Activated effector memory CD4-positive, alpha-beta T cell treated with anti-CD3 and anti-CD28 coated beads, Interleukin-2, amount 50 U/mL, for 16 hours (primary cell): ENCODE measurements at places on chromosomes 13 and 19.

DNA sequence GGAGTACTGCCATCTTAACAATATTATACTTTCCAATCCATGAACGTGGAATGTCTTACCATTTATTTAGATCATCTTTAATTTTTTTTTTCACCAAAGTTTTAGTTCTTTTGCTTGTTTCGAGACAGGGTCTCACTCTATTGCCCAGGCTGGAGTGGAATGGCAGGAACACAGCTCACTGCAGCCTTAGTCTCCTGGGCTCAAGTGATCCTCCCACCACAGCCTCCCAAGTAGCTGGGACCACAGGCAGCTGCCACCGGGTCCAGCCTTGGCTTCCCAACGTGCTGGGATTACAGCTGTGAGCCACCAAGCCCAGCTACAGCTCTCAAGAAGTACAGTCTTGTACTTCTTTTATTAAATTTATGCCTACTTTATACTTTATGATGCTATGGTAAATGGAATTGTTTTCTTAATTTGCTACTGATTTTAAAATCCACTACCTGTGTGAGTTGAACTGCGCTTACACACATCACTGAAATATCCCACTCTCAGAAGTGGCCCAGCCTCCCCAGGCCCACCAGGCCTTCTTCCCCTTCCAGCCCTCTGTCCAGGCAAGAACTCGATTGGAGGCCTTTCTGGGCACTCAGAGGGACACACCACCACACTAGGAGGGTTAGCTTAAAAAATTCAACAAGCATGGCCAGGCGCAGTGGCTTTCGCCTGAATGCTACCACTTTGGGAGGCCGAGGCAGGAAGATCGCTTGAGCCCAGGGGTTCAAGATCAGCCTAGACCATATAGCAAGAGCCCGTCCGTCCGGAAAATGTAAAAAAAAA, 1.0 kb upstream of the PGLS start:
- DNase-seq = no peak

DNA sequence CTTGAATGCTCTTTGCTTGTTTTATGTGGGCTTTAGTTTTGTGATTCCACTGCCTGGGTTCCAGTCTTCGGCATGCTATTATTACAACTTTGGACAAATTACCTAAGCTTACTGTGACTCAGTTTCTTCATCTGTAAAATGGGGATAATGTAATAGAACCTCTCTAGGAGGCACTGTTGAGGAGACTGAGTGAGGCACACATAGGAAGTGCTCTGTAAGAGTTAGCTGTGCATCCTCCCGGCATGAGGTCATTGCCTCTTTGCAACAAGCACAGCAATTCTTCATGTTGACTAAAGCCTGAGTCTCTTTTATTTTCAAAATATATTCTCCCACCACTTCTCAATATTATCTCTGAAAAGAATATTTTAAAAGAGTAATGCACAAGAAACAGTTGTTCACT, 227.4 kb downstream of the DLEU7 start:
- no peak for DNase-seq

DNA sequence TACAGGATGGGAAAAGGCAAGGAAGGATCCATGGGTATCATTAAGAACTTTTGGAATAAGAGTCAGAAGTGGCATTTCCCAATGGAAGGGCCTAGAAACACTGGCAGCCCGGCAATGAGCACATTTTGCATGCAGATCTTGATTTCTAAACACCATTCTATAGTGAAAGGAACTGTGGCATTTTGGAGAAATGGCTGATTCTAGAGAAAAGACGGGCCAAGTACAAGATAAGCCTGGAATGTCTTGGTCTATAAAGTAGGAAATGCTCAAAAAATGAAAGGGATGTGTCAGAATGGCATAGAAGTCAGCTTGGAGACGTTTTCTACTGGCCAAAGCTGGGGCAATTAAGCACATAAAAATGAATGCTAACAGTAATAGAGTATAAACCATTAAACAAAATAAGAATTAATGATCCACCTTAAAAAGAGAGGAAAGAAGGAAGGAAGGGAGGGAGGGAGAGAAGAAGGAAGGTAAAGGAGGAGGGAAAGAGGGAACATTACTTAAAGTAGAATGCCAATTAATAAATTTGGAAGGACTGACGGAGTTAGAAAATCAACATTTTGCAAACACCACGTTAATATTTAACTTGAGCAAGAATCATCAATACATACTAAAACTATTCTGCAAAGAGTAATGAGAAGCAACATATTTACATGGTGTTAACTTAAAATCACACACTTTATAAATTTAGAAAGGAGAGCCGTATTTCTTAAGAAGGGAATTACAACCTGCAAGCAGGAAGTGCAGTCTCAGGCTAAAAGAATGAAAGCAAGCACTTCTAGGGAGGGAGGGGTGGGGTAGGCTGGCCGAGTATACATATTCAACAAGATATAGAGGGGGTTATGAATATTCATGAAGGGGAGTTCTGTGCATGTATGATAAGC, 78.9 kb downstream of the ANKRD10 start:
- no peak for DNase-seq

DNA sequence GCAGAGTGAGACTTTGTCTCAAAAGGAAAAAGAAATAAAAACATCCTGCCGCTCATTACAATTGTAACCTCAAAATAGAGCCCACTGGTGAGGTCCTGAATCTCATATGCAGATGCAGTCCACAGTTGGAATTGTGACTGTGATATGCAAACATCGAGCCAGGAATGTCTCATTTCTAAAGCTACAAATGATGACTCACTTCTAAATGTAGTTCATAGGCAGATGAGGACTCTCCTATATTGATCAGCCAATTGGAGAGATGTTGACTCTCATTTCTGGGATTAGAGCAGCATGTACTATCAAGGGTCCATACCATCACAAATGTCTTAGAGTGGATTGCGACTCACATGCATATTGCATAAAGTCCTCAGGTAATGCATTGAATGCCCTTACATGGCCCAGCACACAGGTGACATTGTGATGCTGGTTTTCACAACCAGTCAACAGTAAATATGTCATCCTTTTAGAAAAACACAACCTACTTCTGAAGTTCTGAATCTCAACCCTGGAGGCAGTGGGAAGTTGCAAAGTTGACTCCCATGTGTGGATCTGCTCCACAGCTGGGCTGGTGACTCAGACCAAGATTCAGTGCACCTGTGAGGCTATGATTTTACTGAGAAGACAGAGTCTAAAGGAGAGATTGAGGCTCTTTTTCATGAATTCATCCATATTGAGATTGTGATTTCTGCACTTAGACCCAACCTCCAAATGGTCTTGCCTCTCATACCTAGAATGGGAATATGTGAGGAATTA, 16.9 kb upstream of the ZNF254 start:
- DNase-seq = no peak

- DNase-seq = no peak
These were observed 145.3 kb downstream of the POSTN start for GRCh38 chr13:37453246-37453645.

GRCh38 chr19:34044021-34044420, 128.3 kb upstream of the LSM14A start:
- no peak for DNase-seq

GRCh38 chr19:46959894-46960556, 59.6 kb upstream of the NPAS1 start:
- no peak for DNase-seq

GRCh38 chr19:919199-920050, 2.3 kb downstream of the KISS1R start:
- peak; percentile 78 for DNase-seq

DNA sequence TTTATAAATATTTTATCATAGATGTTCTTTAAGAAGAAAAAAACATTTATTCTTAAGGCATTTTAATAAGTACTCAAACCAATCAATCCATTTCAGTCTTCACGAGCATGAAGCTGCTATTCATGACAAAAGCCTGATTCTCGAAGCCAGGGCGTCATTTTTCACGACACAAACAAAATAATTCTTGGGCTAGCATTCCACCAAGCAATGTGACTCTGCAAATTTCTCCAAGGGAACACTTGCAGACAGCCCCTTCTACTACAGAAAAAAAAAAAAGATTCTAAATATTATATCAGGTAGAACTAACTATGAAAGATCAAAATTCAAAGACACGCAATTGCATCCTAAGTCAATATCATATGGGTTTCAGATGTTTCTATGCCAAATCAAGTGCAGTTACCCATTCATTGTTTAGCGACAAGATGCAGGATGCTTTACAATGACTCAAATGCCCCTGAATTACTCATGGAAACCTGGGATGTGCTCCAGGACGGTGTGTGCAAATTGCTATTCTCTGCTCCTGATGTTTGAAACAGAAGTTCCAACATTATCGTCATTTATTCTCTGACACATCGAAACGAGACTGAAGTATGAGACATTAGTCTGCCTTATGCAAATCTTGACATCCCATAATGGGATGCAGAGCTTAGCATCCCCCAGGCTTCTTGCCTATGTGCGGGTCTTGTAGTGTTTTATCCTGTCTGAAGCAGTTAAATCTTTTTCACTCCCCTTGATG, 517.7 kb downstream of the MYO16 start:
- no peak for DNase-seq

GRCh38 chr19:5974721-5975387, 3.1 kb downstream of the RANBP3 start:
- peak; percentile 78 for DNase-seq

- no peak for DNase-seq
These were observed 3.5 kb upstream of the TLE5 start for GRCh38 chr19:3065675-3066357.

DNA sequence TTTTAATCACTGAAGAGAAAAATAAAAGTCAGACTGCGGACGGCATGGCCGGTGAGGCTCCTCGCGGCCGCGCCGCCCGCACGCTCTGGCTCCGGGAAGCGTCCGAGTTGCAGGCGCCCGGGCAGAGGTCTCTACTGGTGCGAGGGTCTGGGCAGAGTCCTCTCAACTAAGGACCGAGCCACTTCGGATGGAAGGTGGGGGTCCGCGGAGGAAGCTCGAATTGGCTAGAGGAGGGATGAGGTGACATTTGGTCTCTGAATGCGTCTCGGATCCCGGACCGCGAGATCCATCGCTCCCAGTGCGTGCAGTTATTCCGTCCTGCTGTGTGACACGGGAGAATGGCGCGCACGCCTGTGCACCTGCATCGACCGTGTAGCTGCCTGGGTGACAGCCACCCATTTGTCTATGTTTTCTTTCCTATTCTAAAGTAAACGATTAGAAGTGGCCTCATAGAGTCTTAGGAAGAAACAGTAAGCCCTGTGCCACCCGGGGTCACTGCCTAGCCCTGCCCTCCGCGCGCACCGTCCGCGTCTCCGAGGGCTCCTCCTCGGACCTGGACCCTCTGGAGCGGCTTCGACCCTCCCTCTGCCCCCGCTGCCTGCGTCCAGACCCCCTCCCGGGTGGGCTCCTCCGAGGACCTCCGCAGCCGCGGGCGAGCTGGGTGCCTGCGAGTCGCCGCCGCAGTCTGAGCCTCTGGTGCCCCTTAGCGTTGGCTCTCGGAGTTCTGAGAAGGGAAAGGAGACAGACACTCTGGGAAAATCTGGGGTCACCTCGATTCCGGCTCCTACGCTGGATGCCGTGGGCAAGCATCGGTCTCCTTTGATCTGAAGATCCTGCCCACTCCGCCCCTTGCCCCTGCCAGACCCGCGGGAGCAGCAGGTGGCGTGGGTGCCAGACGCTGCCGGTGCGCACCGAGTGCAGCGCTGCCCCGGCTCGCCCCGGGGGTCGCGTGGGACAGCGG, 347.4 kb downstream of the LIG4 start:
- no peak for DNase-seq

GRCh38 chr19:31126236-31126635, 223.0 kb downstream of the TSHZ3 start:
- no peak for DNase-seq

DNA sequence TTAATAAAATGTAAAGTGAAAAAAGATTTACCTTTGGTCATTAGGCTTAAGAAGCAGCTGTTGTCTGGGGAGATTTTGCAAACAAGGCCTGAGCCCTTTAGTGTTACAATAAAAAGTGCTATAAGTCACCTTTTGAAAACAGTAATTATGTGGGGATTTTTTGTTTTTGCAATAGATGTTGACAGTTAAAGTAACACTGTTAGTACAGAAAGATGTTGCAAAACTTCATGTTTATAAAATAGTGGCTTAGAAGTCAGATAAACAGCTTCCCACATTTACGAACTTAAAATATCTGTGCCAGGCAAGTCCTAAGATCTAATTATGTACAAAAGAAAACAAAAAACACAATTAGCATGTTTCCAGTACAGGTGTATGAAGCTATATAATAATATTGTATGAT, 138.0 kb upstream of the IRS2 start:
- DNase-seq = no peak
